ENCODE measurements at places on chromosomes 5 and 9.

GRCh38 chr9:71582347-71582746 is 186.0 kb downstream of the CEMIP2 start:
- no peak for DNase-seq

GRCh38 chr5:88956416-88956815 is 73.4 kb upstream of the MEF2C start:
- no peak for DNase-seq

GRCh38 chr9:101212661-101213060 is 172.1 kb downstream of the BAAT start:
- DNase-seq, result no peak

DNA sequence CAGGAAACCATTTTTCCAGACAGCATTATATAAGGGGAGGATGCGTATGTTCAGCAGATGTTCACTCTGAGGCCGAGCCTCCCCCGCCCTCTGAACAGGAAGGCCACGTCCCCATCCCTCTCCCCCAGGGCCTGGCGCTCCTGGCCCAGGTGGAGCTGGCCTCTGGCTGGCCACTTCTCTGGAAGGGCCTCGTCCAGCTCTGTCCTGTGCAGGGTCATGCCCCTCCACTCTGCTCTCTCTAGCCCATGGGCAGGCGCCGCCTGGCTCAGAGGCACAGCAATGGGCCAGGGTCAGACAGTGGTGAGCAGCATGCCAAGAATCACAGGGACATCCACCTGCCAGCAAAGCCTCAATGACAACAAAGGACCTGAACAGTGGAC is 34.2 kb downstream of the ADAMTS2 start:
- no peak for DNase-seq

- DNase-seq, result no peak
Observed at GRCh38 chr5:5139777-5140478, at the start of gene ADAMTS16. TSS of gene ADAMTS16 (plus strand) at chr5:5140330. CDS start at chr5:5140468, 138 bp downstream.

DNA sequence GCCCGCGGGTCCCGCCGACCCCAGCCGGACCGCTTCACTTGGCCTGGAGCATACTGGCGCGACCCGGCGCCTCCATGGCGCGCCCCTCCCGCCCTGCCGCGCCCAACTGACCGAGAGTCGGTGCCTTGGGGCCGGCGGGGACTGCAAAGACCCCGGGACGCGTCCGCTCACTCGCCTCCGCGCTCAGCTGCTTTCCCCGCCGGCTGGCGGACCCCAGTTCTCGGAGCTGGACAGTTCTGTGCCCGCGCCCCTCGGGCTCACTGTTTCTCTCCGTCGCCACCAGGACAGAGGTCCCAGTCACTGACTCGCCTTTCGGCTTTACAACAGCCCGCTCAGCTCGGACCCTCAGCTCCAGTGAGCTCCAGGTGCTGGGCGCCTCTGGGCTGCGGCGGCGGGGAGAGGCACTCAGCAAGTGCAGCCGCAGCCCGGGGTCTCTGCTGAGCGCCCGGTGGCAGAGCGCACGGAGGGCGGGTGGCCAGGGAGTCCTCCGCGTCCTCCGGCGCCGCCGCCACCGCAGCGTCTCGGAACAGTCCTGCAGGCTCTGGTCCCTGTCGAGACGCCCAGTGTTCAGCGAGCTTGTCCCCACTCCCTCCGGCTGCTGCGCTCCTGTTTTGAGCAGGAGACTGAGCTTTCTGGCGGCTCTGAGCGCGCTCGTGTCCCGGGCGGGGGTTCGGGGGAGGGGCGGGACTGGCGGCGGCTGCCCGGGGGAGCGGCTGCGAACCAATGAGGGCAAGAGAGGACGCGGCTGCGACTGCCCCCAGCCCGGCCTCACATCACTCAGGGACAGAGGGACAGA is at the start of gene SMIM32:
Gene SMIM32 (minus strand): TSS at position 637 of the 796 bp plus-strand sequence. CDS start 638 bp downstream, outside the sequence.
- DNase-seq, result no peak

- no peak for DNase-seq
Observed at GRCh38 chr9:105194234-105194633, 50.2 kb upstream of the SLC44A1 start.

DNA sequence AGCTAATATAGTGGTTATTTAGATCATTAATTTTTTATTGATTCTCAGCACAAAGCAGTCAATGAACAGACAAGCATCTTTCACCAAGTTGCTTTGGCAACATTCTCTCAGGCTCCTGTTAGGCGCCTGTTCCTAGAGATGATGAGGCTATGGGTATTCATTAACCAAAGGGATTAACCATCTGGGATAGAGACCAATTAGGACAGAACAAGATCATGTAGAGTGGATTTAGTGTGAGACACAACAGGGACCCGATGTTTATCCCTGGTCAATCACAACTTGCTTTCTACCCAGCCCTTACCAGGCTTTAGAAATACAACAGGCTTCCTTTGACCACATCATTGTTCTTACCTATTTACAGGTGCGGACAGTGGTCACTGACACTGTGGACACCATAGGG is 82.2 kb downstream of the PJA2 start:
- DNase-seq, result no peak

GRCh38 chr9:113931140-113931539 is 55.0 kb downstream of the ZNF618 start:
- no peak for DNase-seq

GRCh38 chr9:100377015-100377414 is 24.3 kb upstream of the TEX10 start:
- DNase-seq, result no peak

DNA sequence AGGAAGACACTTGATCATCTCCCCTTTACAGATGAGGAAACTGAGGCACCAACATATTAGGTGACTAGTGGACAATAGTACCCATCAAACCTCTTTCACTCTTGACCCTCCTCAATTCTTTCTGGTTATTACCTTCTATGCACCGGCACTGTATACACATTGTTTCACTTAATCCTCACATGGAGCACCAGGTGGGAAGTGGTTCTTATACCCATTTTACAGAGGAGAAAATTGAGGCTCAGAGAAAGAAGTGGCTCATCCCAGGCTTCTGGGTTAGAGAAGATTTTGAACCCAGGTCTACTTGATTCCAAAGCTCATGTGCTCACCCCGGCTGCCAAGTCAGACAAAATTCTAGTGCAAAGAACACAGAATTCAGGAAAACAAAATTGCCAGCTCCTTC is 17.4 kb upstream of the DENND1A start:
- no peak for DNase-seq

GRCh38 chr9:5630081-5630507 is 1.2 kb downstream of the RIC1 start:
- peak; percentile 32 for DNase-seq

DNA sequence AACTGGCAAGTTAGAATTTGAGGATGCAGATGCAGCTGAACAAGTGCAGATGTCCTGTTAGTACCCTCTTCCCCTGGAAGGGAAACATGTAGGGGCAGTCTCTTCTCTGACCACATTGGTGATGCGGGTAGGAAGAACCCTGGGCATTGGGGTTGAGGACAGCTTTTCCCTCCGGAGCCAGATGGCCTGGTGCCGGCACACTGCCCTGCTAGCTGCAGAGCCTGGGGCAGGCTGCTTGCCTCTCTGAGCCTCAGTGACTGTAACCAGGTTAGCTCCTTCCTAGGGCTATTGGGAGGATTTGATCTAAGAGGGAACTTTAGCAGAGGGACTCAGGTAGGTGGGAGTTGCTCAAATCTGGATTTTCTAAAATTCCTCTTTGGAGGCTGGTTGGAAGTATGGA is 148.4 kb downstream of the HSPA4 start:
- DNase-seq, result no peak

DNA sequence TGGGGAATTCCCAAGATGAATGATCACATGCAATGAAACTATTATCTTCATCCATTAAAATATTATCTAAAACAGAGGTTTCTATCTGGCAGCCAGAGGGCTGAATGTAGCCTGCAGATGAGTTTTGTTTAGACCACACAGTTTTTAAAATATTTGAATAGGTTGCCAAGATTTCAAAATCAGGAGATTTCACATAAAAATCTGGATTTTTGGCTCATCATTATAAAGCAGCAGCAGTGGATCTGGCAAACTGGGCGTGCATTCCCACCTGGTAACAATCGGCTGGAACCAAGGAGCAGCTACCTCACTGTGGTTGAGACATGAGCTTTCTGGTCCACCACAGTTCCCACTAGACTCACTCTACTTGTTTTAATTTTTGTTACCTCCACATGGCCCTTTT is 155.1 kb downstream of the BNC2 start:
- DNase-seq, result no peak

DNA sequence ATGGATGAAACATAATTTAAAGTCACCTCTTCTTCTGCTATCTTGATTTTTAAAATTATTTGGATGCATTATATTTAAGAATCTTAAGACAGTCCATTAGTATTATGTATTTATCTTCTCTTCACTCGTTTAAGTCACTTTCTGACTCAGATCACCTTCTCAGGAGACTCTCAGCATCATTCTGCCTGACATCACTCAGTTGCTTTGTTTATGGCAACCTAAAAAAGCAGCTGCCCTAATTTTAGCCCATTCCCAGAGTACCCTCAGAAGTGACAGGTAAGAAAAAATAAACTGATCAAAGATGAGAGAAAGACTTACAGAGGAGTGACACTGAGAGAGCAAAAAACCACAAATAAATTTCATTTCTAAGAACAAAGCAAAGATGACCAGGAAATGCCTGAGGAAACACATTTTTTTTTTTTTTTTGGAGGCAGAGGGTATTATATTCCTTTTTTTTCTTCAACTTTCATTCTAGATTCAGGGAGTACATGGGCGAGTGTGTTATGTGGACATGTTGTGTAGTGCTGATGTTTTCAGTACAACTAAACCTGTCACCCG is 140.5 kb downstream of the MUSK start:
- no peak for DNase-seq

GRCh38 chr9:22054076-22054475 is 45.0 kb upstream of the CDKN2B start:
- no peak for DNase-seq

GRCh38 chr9:97487107-97487506 is 14.4 kb upstream of the TMOD1 start:
- no peak for DNase-seq

DNA sequence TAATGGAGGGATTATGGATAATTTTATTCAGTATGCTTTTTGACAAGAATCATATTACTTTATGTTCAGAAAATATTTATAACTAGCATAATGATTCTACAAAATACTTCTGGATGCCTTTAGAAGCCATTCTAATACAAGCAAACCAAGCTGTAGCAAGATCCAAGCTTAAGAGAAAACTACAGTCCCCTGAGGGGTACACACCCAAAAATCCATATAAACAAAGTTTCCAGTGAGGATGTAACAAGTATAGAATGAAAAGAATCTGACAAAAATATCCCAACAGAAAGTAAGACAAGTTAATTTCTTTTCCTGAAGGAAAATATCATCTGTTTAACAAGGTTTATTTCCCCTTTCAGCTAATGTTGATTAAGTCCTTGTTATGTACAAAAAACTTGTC is 53.9 kb downstream of the MLLT3 start:
- DNase-seq, result no peak

- no peak for DNase-seq
Observed at GRCh38 chr5:140041492-140042392, 1.4 kb downstream of the NRG2 start.

GRCh38 chr5:132655821-132656773 is 1.9 kb upstream of the IL13 start:
- DNase-seq, result peak; percentile 44

GRCh38 chr9:130042406-130042884 is 544 bp downstream of the FNBP1 start:
- DNase-seq, result peak; percentile 36

DNA sequence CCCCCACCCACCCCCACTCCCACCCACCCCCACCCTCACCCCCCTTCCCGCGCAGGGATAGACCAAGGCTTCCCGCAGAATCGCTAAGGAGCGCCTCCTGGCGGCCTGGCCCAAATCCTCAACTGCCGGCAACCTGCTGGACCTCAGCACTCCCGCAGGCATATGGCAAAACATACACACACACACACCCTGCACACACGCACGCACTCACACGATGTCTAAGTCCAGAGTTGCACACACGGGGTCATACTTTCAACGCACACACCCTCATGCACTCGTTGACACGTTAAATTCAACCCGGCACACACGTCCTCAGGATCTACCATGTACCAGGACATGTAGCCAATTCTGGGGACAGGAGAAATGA is 1.7 kb downstream of the CPLX2 start:
- no peak for DNase-seq

DNA sequence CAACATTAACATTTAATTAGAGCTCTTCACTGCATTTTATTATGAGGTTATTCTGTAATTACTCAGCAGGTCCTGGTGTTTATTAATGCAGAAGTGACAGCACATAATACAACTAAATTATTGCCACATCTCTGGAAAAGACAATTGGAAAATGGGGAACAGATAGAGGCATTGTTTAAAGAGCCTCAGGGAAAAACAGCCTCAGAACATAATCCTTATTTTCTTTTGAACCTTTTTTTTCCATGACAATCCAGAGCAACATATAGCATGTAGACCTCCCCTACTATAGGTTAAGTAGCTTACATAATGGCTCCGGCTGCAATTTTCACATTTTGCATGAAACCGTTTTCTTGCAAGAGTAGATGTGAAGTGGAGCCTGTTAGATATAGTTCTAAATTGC is 87.2 kb downstream of the RMI1 start:
- DNase-seq, result no peak

DNA sequence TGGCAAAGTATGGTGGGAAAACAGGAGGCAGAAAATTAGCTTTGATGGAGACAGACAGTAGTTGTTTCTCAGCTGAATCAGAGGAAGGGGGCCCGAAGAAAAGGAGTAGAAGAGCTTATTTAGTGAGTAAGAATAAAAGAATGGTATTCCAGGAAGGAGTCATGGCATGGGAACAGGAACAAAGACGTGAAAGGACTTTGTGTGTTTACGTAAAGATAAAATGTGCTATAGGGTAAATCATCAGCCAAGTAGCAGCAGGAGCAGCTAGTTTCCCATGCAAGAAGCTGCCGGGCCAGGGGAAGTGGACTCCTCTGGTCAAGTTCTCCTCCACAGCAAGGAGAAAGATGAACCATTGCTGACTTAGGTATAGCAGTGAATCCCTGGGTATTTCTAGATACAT is 454.5 kb downstream of the HINT1 start:
- no peak for DNase-seq

DNA sequence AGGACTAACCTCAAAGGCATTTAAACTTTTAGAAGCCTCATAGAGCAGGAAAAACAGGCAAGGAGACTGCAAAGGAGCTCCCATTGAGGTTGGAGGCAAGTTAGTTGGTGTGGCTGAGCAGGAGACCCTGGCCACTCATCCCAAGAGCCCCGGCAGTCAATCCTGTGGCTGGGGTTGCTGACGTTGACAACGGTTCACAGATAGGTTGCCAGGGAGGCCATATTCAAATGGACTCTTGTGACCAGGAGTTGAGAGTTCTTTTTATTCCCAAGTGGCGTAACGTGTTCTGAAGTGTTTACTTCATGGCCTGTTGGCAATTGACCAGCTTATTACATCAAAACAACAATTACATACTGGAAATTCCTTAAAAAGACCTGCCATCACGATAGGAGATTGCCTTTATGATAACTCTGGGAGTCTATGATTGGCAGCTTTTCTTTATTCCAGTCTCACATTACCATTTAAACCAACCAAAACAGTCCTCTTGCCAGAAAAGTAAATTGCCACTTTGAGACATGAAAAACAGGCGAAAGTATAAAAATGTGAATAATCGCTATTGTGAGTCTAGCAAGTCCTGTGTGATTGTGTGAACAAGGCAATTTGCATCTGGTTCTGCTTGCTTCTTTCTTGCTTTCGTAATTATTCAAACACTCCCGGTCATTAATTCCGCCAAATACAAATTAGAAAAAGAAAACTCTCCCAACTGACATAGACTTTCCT is 394.9 kb downstream of the MED10 start:
- DNase-seq, result no peak
